ENCODE measurements at places on chromosomes 6 and 20. TPM values are rescaled to one million over a fixed set of nuclear protein-coding genes. Genes with fewer than 3 reads are reported as not detected.

DNA sequence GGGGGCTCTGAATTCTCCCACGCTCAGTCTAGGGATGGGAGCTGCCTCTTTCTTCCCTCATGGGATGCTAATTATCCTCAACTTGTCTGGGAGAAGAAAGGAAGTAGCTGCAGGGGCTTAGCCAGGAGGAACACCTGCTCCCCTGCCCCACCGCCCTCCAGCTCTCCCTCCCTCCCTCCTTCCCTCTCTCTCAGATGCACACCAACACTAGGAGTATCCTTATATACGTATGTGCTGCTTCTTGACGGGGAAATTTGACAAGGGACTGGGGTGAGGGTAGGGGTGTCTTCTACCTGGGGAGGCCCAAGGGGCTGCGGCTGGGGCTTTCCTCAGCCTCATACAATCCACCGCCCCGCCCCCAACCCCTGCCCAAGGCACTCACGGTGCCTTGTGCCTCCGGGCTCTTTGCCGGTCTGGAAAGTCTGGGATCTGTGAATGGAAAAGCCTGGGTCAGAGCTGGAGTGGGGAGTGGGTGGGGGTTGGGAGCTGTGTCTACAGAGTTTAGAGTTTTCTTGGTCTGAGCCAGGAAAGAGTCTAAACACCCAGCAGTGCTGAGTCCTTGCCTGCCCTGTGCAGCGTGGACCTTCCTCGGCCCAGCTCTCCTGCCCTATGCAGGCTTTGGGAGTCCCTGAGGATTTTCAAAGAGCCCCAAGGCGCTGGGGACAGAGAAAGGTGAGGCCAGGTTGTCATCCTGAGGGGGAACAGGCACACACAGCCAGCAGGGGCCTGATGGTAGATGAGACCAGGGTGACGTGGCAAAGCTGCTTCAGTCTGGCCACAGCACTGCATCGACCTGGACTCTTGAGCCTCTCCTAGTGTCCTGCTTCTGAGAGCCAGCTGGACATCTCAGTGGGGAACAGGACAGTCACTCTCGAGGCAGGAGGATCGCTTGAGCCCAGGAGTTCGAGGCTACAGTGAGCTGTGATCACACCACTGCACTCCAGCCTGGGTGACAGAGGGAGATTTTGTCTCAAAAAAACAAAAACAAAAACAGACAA, 29.3 kb upstream of the EMILIN3 start:
- no peak for DNase-seq

- DNase-seq = no peak
Observed at GRCh38 chr20:23636908-23637281, 860 bp downstream of the CST3 start.

GRCh38 chr20:62232770-62233645, 5.3 kb upstream of the OSBPL2 start:
- no peak for DNase-seq

- no peak for DNase-seq
Observed at GRCh38 chr6:41370488-41371111, 35.2 kb downstream of the NCR2 start.

DNA sequence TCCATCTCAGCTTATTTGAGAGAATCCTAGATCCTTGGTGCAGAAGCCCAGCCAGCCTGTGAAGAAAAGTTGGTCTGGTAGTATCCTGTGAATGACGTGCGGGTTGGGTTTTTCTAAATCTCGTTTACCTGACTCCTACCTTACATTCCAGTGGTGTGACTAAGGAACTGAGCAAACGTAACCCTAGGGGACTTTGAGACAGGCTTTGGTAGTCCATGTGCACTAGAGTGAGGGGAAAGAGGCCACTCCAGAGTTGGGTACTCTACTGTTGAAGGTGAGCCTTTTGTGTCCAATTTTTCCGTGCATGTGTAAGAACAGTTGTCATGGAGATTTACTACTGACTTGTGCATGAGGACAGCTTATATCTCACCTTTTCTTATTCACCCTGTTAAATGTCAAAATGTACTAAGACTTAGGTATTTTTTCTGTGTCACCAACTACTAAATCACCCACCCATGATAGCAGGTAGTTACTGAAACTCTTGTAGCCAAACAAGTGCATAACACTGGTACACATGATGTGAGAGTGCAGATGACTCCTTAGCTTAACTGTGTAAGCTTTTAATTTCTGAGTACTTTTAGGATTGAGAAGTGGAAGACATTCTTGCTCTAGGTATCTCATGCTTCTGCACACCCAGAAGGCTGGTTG, 26.3 kb upstream of the PLCG1 start:
- DNase-seq = no peak

- no peak for DNase-seq
Observed at GRCh38 chr6:12269110-12269509, 21.1 kb upstream of the EDN1 start.

DNA sequence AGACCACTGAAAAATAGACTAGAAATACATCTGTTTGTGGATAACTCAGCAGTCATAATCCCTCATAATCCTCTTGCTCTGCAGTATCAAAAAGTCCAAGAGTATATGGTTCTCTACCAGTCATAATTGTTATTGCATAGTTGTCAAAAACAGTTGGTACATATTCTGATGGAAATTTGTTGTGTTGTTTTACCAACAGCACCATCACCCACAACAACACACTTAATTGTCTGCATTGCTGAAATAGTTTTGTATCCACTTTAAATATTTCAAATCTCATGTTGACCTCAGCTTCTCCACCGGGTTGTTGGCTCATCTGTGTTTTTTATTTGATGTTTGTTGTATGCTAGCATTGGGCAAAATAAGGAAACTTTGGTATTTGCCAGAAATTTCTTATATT, 39.4 kb downstream of the ITCH start:
- DNase-seq = no peak

- DNase-seq = no peak
Observed at GRCh38 chr6:70657706-70658105, 10.0 kb upstream of the SMAP1 start.

MATN4 gene
- 1.1 TPM for total RNA-seq

NFATC2 gene
- 31.7 TPM for total RNA-seq
